SIG-M5 (cell line): ENCODE measurements at places on chromosomes 6 and 20.

GRCh38 chr6:110404607-110405006 is 10.8 kb downstream of the DDO start:
- DNase-seq, result no peak

GRCh38 chr6:137223370-137224131 is 4.4 kb upstream of the IFNGR1 start:
- DNase-seq, result peak; percentile 64

GRCh38 chr6:144955392-144955791 is 670.3 kb downstream of the UTRN start:
- DNase-seq, result no peak

DNA sequence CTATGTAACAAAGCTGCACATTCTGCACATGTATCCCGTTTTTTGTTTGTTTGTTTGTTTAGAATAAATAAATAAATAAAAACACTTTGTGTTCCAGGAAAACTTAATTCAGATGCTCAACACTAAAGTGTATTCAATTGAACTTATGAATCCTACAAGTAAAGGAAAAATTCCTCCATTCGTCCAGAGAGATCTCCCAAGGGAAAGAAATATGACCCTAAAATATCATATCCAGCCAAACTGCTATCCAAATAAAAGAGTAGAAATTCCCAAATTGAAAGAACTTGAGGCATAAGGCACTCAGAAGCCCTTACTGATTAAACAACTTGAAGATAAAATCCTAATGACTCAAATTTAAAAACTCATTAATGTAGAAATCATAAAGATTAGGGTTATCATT is 90.4 kb downstream of the MOXD1 start:
- no peak for DNase-seq

GRCh38 chr6:18260448-18261106 is 3.8 kb downstream of the DEK start:
- no peak for DNase-seq

DNA sequence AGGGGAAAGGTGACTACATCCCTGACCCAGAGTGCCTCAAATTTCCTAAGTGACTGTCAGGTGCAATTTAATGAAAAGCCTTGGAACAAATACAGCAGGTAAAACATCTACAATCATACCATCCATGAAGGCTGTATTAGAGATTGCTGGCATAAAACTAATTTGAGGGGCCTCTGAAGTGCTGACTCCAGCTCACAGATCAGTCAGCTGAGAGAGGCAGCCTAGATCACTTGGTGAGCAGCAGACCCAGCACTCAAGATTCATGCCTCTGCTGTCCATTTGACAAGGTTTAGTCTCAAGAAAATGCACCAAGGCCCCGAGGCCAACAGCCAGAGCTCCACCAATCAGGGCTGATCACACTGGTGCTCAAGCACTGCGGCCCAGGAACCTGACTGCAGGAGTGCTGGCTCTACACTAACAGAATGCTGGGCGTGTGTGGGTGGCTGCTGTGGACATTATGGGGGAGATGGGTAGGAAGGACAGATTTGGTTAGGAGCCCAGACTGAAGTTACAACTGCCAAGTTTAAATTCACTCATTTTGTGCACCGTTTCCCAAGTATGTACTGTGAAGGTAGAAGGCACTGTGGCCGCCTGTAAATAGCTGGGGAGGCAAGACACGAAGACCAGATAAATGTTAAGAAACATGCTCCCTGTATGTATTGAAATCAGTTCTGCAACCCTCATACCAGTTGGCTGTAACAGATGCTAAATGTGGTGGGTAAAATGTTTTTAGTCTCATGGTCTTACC is 28.2 kb downstream of the SNX5 start:
- no peak for DNase-seq

DNA sequence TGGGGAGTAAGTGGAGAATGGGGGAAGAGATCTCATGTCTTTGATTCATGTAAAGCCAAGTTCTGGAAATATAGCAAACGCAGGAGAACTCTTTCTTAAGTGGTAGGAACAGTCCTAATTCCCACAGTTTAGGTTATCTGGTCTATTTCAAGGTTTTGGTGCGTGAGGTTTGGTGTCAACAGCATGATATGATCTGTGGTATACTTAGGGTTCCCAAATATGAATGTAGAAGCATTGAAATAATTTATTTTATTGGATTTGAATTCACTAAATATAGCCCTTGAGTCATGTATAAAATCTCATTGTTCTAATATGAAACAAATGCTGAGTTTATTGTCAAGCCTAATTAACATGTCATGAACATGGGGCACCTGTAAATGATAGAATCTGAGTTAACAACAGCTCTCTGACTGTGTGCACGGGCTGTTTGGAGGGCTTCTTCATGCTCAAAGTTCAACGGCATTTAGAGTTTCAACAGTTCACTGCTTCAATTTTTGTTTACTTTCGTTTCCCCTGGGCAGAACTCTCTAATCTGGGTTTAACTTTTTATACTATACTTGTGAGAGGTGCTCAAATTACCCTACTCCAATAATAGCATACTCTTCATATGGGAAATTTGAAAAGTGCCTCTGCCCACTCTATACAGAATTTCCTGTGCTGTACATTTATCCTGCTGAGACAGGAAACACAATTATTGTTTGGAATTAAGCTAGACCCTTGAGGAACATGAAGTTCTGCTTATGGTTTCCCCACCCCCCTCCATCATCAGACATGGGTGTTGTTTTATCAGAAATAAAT is 236.3 kb upstream of the ZNF217 start:
- no peak for DNase-seq

- no peak for DNase-seq
Observed at GRCh38 chr6:25801436-25801835, 30.4 kb downstream of the SLC17A1 start.

DNA sequence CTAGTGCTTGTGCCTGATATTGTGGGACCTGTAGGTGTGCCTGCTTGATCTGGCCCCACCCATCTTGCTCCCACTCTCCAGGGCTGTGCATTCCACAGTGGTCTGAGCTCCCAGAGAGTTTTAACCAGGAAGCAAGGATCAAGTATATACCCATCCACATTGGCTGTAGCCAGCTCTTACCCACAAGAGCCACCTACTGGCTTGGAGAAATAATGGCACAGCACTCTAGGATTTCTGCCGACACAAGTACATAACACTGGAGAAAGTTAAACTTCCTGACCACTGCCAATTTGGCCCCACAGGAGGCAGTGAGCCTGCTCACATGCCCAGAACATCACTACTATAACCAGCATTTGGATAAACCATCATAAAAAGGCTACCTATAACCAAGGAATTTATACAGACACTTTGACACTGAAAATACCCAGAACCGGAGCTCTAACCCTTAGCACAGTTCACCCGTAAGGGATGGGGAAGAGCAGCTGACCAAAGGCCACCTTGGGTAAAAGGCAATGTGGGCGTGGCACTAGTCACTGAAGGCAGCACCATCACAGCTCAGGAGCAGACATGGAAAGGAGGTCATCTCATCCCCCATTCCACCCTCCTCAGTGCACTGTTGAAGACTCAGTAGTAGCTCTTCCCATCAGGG is 440.4 kb downstream of the BTBD3 start:
- DNase-seq, result no peak

- DNase-seq, result no peak
Observed at GRCh38 chr6:130965656-130966055, 97.4 kb downstream of the EPB41L2 start.

- DNase-seq, result no peak
Observed at GRCh38 chr6:163352011-163352685, 62.4 kb upstream of the QKI start.
